ENCODE measurements at places on chromosomes 4 and X. TPM values are rescaled to one million over a fixed set of nuclear protein-coding genes. Genes with fewer than 3 reads are reported as not detected.

HSD17B13 gene
- total RNA-seq = 0.83 TPM

CC2D2A gene
- total RNA-seq = 40.3 TPM

SMARCA1 gene
- 60.6 TPM for total RNA-seq

LIAS gene
- total RNA-seq = 11.6 TPM

FGFR3 gene
- 2.0 TPM for total RNA-seq

TRAPPC11 gene
- 41.2 TPM for total RNA-seq

MAP3K15 gene
- total RNA-seq = 0.33 TPM

SPARCL1 gene
- total RNA-seq = 1,766 TPM

PIR gene
- 12.1 TPM for total RNA-seq

SPIN4 gene
- 1.4 TPM for total RNA-seq

TEX13B gene
- not detected for total RNA-seq

TLR2 gene
- 39.8 TPM for total RNA-seq

C4orf50 gene
- 0.42 TPM for total RNA-seq

SMC1A gene
- total RNA-seq = 32.8 TPM

PRR32 gene
- total RNA-seq = not detected

POU4F2 gene
- not detected for total RNA-seq

DNA sequence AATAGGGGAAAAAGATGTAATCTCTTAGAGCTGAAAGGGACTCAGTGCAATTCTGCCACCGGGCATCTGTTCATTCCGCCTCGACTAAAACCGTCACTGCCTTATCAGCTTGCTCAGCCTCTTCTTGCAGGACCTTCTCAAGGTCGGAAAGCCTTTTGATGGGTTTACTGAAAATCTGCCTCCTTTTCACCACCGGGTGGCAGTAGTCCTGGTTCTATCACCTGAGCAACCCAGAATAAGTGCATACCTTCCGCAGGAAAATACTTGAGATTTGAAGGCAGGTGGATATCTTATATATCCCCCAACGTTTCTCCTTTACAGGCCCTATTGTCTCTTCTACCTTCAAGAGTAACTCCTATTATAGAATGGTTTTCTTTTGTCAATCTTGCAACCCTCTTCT is 103.4 kb upstream of the PAK3 start:
- H3K36me3 ChIP-seq = no peaks in the 10 kb centered on the region
- no peak overlapping the region for H3K4me3 ChIP-seq
- DNase-seq = no peak
- no peaks in the 10 kb centered on the region for H3K4me1 ChIP-seq
- no peak overlapping the region for H3K27ac ChIP-seq

- DNase-seq = no peak
- H3K27ac ChIP-seq = no peak overlapping the region
- no peaks in the 10 kb centered on the region for H3K36me3 ChIP-seq
- no peaks in the 10 kb centered on the region for H3K27me3 ChIP-seq
These were observed 11.8 kb upstream of the ELF2 start for GRCh38 chr4:139188648-139189416.

DNA sequence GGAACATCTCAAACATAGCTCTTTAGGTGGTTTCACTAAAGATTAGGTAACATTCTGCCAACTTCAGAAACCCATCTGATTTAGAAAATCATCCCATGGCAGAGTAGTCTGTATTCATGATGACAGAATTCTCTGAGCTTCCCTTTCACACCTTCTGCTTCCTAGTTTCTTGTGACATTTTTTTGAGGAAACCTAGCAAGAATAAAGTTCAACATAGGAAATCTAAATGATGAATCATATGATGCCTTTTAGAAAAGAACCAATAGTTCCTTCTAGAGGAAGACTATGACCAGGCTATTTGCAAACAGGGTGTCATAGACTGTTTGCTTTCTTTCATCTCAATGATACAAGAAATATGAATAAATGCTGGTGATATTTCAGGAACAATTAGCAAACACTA is 49.8 kb upstream of the CAMK2D start:
- no peaks in the 10 kb centered on the region for H3K36me3 ChIP-seq
- DNase-seq = no peak
- H3K4me3 ChIP-seq = no peak overlapping the region
- no peaks in the 10 kb centered on the region for H3K4me1 ChIP-seq
- no peak overlapping the region for H3K27ac ChIP-seq

DNA sequence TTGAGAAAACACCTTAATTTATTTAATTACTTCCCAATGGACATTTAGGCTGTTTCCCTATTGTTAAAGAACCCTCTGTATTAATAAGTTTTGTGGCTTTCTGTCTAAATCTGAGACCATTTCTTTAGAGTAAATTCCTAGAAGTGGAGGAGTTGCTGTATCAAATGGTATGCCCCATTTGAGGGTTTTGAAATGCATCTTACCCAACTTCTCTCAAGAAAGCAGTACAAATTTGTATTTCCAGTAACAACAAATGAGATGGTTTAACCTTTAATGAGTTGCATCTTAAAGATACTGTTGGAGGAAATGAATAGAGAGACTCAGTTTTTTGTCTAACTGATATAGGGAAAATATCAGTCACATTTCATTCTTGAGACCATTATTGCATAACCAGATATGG is 70.5 kb upstream of the CBLL2 start:
- no peaks in the 10 kb centered on the region for H3K27me3 ChIP-seq
- no peaks in the 10 kb centered on the region for H3K36me3 ChIP-seq
- no peak overlapping the region for H3K4me3 ChIP-seq
- H3K27ac ChIP-seq = no peak overlapping the region

DNA sequence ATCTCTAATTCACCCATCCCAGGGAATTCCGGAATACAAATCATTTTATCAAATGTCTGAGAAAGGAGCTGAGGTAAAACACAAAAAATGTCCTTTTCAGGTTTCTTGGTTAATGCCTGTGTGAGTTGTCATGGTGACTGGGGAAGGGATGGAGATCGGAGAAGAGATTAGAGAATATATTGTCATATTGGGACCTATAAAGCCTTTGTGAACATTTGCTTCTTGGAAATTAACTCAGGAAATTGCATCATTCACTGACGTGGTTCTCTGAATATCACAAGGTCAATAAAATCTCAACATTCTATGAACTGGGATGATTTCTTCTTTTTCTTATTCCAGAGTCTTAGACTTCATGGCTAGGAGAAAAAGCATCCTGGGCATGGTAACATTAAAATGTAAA is 174.8 kb upstream of the GLRA2 start:
- no peaks in the 10 kb centered on the region for H3K4me1 ChIP-seq
- H3K27ac ChIP-seq = no peak overlapping the region
- no peak overlapping the region for H3K4me3 ChIP-seq
- no peaks in the 10 kb centered on the region for H3K27me3 ChIP-seq
- H3K36me3 ChIP-seq = no peaks in the 10 kb centered on the region
- no peak for DNase-seq

DNA sequence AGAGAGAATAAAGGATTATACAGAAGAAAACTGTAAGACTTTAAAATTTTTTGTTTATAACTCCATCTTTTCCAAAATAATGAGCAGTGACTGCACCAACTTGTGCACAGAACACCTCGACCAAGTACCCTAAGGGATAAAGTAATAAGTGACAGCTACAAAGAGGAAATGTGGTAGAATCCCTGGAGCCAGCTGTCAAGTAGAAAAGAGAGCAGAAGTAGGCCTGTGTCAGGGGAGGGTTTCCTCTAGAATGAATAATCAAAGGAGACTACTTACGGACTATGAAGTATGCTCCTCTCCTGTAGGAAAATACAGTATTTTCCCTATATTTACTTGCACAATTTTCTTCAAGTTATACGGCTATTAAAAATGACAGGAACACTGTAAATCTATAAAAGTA is 1.2 kb downstream of the EIF1AX start:
- H3K4me1 ChIP-seq = peaks cover 33% of the 10 kb centered on the region
- DNase-seq = no peak
- no peaks in the 10 kb centered on the region for H3K27me3 ChIP-seq
- peak overlapping the region; percentile 91 for H3K27ac ChIP-seq
- peaks cover 25% of the 10 kb centered on the region for H3K36me3 ChIP-seq

- H3K27me3 ChIP-seq = no peaks in the 10 kb centered on the region
- peak overlapping the region; percentile 63 for H3K27ac ChIP-seq
- peaks cover 70% of the 10 kb centered on the region for H3K36me3 ChIP-seq
- no peak overlapping the region for H3K4me3 ChIP-seq
- H3K4me1 ChIP-seq = peaks cover 39% of the 10 kb centered on the region
- no peak for DNase-seq
These were observed 78.9 kb downstream of the IRF2 start for GRCh38 chr4:184395451-184395917.

GRCh38 chr4:60019946-60020345 is 1180.2 kb upstream of the ADGRL3 start:
- H3K36me3 ChIP-seq = no peaks in the 10 kb centered on the region
- H3K27me3 ChIP-seq = no peaks in the 10 kb centered on the region
- H3K4me3 ChIP-seq = no peak overlapping the region
- H3K27ac ChIP-seq = no peak overlapping the region

- no peaks in the 10 kb centered on the region for H3K36me3 ChIP-seq
- H3K4me1 ChIP-seq = no peaks in the 10 kb centered on the region
- H3K27ac ChIP-seq = no peak overlapping the region
- H3K4me3 ChIP-seq = no peak overlapping the region
- no peaks in the 10 kb centered on the region for H3K27me3 ChIP-seq
These were observed 300.6 kb upstream of the SPANXN1 start for GRCh38 chrX:144946666-144947065.

DNA sequence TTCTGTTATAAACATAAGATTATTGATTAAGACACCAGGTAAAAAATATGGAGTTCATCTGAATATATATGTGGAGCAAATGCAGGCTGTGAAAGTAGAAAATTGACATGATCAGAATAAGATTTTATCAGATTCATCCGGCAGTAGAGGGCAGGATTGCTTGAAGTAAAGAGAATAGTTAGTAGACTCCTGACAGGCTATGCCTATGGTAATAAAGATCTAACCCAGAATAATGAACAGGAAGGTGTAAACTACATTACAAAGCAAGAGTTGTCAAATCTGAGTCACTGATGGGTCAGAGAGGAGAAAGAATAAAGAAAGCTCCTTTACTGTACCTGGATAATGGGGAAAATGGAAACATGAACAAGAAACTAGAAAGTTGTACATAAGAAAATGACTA is 20.8 kb upstream of the TMEM184C start:
- no peaks in the 10 kb centered on the region for H3K27me3 ChIP-seq
- no peak overlapping the region for H3K27ac ChIP-seq
- no peaks in the 10 kb centered on the region for H3K4me1 ChIP-seq
- DNase-seq = no peak

DNA sequence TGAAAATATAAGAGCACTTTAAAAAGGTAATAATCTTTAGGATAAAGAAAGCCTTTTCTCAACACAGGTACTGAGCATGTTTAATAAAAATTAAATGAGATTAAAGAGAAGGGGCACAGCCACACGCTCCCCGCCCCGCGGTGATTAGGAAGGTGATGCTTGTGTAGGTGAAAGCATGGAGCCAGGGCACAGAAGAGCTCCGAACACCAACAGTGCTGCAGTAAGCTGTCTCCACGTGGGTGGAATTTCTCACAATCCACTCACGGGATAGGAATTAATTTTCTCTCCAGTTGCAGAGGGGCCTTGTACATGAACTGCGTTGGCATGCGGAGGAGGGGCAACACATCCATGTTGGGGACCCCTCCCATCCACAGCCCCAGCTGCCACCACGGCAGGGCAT is 27.0 kb downstream of the DCTD start:
- H3K4me3 ChIP-seq = no peak overlapping the region
- H3K36me3 ChIP-seq = peaks cover 88% of the 10 kb centered on the region
- H3K4me1 ChIP-seq = peaks cover 14% of the 10 kb centered on the region

- H3K27me3 ChIP-seq = no peaks in the 10 kb centered on the region
- no peak overlapping the region for H3K27ac ChIP-seq
- H3K4me3 ChIP-seq = no peak overlapping the region
- no peaks in the 10 kb centered on the region for H3K36me3 ChIP-seq
- no peaks in the 10 kb centered on the region for H3K4me1 ChIP-seq
- DNase-seq = peak; percentile 53
These were observed 251.7 kb upstream of the TENM3 start for GRCh38 chr4:181991369-181992108.

DNA sequence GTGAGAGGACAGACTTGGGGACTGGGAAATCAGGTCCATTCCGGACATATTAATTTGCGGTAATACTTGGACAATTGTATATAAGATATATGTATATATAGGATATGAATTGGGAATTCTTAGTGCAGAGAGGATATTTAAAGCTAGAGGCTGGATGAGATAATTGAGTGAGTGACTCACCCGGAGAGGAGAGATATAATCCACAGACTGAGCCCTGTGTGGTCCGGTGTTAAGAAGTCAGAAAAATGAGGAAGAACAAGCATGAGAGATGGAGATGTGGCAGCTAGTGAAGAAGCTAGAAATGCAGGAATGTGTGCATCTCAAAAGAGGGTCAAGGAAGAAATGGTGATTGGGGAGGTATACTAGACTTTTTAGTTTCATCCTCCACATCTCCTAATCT is 336.2 kb downstream of the SLC7A11 start:
- no peak overlapping the region for H3K4me3 ChIP-seq
- H3K27ac ChIP-seq = no peak overlapping the region
- no peak for DNase-seq

GRCh38 chr4:43238585-43238984 is 346.1 kb downstream of the GRXCR1 start:
- DNase-seq = no peak
- no peak overlapping the region for H3K4me3 ChIP-seq
- no peaks in the 10 kb centered on the region for H3K4me1 ChIP-seq
- no peak overlapping the region for H3K27ac ChIP-seq
- no peaks in the 10 kb centered on the region for H3K36me3 ChIP-seq
- no peaks in the 10 kb centered on the region for H3K27me3 ChIP-seq

DNA sequence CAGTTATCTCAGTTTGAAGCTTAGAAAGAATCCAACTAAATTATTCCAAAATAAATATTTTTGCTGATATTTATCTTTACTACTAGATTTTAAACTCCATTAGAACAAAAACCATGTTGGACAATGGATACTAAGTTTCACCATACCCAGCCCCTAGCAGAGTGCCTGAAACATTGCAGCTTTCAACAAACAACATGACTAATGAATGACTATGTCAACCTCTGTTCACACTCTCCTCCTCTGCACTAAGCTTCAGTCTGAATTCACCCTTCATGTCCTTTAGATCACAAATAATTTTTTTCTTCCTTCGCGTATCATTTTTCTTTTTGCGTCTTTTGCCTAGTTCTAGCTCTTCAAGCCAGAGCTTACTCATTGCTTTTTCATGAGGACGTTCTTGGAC is 315.2 kb downstream of the PCDH10 start:
- no peak for DNase-seq
- no peak overlapping the region for H3K4me3 ChIP-seq
- no peak overlapping the region for H3K27ac ChIP-seq
- H3K27me3 ChIP-seq = no peaks in the 10 kb centered on the region
